ENCODE measurements at places on chromosomes 7 and 10.

DNA sequence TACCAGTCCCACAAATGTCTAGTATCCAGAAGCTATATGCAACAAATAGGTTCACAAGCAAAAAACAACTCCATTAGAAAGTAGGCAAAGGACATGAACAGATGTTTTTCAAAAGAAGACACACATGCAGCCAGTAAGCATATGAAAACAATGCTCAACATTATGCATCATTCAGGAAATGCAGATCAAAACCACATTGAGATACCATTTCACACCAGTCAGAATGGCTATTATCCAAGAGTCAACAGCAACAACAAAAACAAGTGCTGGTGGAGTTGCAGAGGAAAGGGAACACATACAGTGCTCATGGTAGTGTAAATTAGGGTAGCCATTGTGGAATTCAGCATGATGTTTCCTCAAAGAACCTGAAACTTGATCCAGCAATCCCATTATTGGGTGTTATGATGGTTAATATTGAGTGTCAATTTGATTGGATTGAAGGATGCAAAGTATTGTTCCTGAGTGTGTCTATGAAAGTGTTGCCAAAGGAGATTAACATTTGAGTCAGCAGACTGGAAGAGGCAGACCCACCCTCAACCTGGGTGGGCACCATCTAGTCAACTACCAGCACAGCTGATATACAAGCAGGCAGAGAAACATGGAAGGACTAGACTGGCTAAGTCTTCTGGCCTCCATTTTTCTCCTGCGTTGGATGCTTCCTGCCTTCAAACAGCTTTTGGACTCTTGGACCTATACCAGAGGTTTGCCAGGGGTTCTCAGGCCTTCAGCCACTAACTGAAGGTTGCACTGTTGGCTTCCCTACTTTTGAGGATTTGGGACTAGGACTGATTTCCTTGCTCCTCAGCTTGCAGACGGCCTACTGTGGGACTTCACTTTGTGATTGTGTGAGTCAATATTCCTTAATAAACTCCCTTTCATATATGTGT is 218.4 kb upstream of the SEMA3D start:
- no peak for DNase-seq

DNA sequence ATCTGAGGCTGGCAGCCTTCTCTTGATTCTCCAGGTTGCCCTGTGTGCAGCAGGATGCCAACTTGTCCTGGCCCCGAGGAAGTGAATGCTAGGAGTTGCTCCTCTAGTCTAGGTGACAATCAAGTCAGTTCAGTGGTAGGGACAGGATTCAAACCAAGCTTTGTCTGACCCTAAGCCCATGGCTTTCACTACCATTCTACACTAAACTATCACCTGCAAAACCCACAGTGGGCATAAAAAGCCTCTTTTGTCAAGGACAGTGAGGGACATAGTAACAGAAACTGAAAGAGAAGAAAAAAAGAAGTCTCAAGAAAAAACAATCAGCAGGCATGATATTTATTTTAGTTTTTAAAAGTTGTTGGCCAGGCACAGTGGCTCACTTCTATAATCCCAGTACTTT is 33.5 kb downstream of the KCNMA1 start:
- no peak for DNase-seq

DNA sequence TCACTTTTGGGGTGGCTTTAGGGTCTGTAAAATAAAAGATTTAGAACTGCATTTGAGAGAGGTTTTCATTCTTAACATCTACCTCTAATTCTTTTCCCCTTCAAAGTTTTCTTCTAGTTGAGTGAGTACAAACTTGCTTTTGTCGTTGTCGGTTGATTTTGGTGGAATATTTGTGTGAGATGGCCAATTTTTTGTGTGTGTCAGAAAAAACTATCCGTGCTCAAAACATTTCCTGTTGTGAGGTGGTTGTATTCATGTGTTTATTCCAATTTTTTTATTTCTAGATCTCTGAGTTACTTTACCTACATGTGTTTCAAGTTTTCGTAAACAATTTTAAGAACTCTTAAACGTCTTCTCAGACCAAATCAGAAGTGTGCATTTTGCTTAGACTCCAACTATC is 1.6 kb downstream of the AHR start:
- DNase-seq = no peak

DNA sequence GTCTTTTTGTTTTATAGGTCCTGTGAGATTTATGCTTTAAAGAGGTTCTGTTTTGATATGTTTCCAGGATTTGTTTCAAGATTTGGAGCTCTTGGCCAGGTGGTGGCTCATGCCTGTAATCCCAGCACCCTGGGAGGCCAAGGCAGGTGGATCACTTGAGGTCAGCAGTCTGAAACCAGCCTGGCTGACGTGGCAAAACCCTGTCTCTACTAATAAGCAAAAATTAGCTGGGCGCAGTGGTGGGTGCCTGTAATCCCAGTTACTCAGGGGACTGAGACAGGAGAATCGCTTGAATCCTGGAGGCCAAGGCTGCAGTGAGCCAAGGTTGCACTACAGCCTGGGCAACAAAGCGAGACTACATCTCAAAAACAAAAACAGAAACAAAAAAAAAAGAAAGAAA is 8.3 kb upstream of the HYAL4 start:
- DNase-seq = no peak

GRCh38 chr10:96714031-96714590 is 6.2 kb downstream of the PIK3AP1 start:
- no peak for DNase-seq

- DNase-seq = no peak
These were observed 12.9 kb upstream of the ABCA13 start for GRCh38 chr7:48158404-48158803.

DNA sequence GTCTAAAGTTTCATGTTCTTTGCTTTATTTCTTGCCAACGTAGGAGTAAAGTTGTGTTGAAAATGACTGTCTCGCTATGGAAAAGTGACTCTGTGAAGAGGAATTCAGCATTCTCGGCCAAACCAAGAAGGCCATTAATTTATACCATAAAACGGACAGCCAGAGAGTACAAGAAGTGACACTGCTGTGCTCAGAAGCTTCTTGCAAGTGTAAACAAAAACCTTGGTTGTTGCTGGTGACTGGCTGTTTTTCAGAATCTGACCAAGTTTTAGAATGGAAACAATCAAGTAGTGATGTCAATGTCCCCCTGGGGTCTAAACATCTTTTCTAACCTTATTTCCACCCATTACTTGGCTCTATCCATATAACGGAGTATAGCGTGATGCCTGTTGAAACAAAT is 201.9 kb downstream of the INHBA start:
- DNase-seq = no peak
